Stimulated activated CD8-positive, alpha-beta memory T cell treated with anti-CD3 and anti-CD28 coated beads, Interleukin-15, amount 100 ng/mL, for 1 hour (primary cell): ENCODE measurements at places on chromosomes 12 and 14.

DNA sequence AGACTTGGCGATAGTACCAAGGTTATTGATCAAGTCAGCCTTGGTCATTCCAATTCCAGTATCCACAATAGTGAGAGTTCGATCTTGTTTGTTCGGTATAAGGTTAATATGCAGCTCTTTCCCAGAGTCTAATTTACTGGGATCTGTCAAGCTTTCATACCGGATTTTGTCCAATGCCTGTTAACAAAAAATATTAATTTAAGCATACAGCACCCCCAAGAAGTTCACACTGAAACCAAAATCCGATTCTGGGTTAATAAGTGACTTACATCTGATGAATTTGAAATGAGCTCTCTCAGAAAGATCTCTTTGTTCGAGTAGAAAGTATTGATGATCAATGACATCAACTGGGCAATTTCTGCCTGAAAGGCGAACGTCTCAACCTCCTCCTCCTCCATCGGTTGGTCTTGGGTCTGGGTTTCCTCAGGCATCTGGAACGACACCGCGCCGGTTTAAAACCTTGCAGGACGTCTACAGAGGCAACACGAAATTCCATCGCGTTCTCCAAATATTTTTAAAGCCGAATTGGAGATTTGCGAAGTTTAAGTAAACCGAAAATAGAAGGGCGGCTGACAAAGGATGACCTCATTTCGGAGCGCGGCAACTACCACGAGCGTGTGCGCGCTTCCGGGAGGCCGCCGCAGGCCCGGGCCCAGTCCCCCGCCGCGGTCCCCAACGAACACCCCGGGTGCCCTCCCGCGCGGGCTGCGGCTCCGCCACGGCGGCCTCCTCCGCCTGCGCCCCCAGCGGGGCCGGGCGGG is 716 bp downstream of the HSP90AA1 start:
- peak; percentile 19 for DNase-seq

GRCh38 chr14:37195327-37195726 is 2.4 kb upstream of the MIPOL1 start:
- no peak for DNase-seq

DNA sequence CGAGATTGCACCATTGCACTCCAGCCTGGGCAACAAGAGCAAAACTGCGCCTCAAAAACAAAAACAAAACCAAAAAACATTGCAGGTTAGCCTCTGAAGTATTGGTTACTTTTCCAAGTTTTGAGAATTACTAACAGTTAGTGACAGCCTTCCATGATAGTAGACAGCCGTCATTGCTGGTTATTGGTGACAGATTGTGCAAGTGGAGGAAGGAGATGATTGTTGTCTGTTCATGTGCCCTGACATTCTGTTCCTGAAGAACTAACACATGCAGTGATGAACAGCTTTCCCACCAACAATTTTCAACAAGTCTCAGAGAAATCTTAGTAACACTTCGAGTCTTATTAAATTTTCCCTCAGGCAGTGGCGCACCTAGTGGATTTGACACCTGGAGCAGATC is 89.3 kb upstream of the NAP1L1 start:
- DNase-seq = no peak

DNA sequence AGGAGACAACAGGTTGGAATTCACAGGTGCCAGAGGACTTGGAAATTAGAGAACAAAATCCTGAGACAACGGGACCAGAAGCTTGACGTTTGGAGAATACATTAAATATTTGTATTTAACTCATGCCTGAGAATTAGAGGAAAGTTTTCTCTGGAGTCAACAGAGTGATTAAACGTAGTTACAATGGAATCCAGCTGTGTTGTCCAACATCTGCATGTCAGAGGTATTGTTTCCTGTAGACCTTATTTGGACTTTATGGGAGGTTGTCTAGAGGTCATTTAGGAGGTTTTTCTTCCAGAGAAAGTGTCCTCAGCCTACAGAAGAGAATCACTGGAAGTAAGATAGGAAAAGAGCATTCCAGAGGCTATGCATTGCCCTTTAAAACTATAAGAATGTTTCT is 45.1 kb upstream of the RERGL start:
- DNase-seq = no peak

- DNase-seq = no peak
Observed at GRCh38 chr14:21768116-21768874, 94.7 kb upstream of the OR4E1 start.

- no peak for DNase-seq
Observed at GRCh38 chr12:116736962-116737773, 701 bp downstream of the SPRING1 start.

DNA sequence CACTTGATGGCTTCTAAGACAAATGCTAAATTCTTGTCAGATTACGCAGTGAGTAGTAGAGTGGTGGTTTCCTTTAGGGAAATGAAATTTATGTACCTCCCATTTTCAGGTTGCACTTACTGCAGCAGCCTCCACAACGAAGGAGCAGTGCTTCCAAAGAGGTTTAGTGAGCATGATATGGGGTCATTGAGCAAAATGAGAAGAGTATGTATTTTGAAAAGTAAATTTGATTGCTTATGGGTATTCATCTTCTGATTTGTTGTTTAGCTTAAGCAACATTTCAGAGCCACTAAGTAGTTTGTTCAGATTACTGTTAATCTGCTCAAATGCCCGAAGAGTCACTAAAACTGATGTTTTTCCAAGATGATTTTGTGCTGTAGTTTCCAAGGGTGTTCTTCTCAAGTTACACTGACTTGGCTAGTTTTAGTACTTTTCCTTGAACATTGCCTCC is 493.6 kb downstream of the PCNX1 start:
- no peak for DNase-seq

DNA sequence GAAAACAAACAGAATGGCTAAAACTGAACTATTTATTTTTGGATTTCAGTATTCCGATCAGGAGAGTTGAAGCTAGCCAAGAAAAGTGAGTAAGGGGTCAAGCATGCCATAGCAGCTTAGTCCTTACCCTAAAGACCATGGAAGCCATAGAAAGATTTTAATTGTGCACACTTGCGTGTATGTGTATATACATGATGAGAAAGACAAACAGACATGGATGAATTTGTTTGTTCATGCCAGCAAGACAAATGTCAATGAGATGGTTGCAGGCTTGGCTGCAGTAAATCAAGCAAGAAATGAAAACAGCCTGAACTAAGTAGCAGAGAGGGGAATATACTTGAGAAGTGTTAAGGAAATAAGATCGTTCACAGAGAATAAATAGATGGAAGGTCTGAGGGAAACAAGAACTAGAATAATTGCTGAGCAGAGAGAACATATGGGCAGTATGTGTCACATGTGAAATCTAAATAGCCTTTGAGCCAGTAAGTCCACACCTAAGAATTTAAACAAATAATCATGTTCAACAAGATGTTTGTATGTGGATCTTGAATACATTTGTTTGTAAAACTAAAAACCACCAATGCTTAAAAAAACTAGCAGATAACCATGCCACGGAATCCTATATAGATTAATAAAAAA is 14.8 kb downstream of the SNW1 start:
- no peak for DNase-seq

DNA sequence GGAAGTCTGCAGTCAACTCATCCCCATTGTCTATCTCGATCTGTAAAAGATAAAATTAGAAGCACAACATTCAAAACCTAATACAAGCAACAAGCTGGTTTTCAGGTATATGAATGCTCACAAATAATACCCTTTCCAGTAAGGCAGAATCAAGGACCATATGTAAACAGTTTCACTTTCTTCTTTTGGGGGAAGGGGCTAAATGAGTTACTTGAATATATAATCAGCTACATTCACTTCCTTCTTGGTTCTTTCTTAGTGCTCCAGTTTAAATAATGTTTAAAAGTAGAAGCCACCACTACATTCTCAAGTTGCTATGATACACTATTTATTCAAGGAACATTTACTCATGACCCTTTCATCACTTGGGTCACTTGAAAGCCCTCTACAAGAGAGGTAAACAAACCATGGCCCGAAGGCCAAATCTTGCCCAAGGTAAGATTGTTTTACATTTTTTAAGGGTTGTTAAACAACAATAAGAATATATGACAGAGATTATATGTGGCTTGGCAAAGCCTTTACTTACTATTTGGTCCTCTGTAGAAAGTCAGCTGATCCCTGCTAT is 10.3 kb downstream of the TWF1 start:
- no peak for DNase-seq

DNA sequence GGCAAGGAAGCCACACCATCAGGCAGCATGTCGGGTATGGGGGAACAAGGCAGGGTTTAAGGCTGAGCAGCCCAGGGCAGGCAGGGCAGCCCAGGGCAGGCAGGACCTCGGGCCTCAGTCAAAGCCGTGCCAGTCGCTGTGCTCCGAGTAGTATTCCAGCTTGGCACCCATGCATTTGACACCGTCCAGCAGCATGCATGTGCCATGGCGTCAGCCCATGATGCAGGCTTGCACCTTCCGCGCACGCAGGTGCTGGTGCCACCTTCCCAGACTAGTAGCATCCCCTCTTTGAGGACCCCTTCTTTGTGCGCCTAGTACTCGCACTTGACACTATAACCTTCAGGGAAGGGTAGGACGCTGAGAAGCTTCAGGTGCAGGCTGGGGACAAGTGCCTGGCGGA is 11.6 kb upstream of the ADCY6 start:
- DNase-seq = no peak

DNA sequence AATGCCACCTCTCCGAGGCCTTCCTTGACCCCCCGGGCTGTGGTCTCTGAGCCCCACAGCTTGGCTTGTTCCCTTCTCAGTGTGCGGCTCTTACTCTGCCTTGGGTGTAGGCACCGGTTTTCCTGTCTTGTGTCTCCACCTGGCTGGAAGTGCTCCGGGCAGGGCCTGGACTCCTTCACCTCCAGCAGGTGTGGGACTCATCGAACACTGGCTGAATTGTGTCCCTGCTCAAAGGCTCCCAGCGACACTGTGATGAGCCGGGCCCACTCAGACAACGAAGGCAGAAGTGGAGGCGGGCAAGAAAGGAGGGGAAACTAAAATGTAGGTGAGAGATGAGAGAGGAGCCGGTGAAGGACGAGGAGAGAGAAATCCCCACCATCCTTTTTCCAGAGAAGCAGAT is 18.0 kb downstream of the TMEM63C start:
- DNase-seq = no peak

DNA sequence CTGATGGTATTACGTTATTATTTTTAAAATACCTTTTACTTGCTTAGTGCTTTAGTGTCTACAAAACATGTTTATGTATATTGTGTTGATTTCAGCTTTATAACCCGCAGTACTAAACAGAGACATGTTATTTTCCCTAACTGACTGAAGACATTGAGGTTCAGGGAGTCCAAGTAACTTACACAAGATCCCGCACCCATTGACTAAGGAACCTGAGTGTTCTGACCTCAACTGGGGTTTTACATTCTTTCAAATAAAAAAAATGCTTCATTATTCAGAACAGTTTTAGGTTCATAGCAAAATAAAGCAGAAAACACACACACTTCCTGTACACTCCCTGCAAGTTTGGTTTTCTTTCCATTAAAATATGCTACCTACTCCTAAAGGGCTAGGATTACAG is 60.4 kb upstream of the METAP2 start:
- no peak for DNase-seq

DNA sequence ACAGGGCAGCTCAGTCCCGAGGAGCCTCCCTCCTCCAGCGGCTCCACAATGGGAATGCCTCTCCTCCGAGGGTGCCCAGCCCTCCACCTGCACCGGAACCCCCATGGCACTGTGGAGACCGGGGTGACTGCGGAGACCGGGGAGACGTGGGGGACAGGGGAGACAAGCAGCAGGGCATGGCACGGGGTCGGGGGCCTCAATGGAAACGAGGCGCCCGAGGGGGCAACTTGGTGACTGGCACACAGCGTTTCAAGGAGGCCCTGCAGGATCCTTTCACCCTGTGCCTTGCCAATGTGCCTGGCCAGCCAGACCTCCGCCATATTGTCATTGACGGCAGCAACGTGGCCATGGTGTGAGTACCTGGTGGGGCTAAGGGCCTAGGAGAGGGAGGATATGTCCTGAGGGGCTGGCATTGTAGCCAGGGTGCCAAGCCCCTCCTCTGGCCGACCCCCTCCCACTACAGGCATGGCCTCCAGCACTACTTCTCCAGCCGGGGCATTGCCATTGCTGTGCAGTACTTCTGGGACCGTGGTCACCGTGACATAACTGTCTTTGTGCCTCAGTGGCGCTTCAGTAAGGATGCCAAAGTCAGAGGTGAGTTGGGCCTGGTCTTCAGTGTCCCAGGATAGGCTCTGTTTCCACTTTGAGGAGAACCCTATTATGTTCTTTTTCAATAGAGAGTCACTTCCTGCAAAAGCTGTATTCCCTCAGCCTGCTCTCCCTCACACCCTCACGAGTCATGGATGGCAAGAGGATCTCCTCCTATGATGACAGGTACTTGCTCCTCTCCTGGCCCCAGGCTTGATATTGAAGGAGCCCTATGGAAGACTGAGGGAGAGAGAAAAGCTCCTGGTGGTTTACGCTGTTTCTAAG is 2.7 kb downstream of the KHNYN start:
- DNase-seq = no peak

- no peak for DNase-seq
Observed at GRCh38 chr14:91129261-91129660, 15.4 kb downstream of the DGLUCY start.

DNA sequence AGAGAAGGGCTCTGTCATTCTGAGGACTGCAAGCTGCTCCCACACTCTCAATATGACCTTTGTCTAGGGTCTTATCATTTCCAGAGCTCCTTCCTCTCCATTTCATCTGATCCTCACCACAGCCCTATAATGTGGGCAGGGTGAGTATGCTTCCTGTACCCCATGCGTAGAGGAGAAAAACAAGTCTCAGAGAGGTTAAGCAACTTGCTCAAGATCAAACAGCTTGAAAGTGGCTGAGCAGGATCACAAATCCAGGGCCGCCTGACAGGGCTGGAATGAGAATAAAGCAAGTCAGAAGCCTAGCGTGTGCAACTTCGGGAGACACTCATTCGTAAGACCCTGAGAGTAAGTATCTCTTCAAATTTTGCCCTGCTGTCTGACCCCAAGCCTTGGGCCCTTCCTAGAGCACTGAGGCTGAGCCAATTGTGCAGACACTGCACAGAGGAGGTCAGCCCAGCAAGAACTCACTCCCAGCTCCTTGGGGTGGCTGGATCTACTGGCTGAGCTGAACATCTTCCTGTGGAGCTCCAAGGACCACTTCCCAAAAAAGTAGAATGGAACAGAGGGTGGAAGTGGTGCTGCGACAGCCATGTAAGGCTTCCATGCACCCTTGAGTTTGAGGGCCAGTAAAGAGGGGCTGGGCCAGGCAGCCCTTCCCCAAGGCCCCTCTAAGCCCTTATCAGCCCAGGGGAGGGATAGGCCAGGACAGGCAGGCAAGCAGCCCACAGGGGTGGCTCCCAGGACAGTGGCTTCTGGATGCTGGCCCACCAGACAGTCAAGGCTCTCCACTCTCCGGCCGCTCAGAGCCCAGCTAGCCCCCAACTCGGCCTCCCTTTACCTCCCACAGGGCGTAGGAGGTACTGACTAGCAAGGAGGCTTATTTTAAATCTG is 10.5 kb downstream of the ZFP36L1 start:
- no peak for DNase-seq

- no peak for DNase-seq
Observed at GRCh38 chr14:51336734-51337133, 96.7 kb downstream of the TMX1 start.

DNA sequence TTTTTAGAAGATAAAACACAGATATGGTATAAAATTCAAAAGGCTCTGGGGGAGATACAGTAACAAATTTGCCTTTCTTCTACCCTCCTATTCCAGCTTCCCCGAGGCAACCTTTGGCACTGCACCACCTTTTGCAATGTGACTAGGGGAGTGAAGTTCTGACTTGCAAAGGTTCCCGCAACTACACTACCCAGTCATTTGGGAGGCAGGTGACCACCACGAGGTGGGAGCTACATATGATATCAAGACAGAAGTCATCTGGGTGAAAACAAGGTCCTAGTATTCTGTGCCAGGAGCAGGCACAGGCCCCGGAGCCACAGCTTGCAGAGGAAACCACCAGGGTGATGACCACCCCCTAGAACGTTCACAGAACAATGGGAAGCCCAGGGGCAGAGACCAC is 141.5 kb downstream of the TTC7B start:
- DNase-seq = no peak

GRCh38 chr12:53340398-53340797 is 4.2 kb upstream of the SP7 start:
- no peak for DNase-seq
